Activated CD4-positive, CD25-positive, alpha-beta regulatory T cell (primary cell): ENCODE measurements at places on chromosomes 5 and 9.

DNA sequence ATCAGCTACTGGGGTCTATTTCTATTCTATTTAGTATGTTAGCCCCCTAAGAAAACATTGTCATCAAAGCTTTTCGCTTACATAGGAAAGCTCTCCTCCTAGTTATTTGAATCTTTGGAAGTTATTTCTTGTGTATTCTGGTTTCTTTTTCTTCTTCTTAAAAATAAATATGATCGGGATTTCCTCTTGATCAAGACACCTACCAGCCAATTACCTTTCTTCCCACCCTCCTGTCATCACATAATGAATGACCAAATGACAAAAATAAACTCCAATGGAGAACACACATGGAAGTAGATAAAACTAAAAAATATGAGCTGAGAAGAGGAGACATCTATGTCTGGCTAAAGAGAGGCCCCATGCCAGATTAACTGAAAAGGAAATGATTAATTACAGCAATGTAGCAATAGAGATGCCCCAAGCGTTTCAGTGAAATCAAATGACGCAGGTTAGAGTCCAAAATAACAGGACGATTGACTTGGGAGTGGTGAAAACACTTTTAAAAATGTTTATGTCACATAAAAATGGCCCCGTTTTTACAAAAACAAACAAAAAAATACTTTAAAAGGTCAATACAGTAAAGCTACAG, 59.5 kb upstream of the PCSK1 start:
- DNase-seq = no peak

DNA sequence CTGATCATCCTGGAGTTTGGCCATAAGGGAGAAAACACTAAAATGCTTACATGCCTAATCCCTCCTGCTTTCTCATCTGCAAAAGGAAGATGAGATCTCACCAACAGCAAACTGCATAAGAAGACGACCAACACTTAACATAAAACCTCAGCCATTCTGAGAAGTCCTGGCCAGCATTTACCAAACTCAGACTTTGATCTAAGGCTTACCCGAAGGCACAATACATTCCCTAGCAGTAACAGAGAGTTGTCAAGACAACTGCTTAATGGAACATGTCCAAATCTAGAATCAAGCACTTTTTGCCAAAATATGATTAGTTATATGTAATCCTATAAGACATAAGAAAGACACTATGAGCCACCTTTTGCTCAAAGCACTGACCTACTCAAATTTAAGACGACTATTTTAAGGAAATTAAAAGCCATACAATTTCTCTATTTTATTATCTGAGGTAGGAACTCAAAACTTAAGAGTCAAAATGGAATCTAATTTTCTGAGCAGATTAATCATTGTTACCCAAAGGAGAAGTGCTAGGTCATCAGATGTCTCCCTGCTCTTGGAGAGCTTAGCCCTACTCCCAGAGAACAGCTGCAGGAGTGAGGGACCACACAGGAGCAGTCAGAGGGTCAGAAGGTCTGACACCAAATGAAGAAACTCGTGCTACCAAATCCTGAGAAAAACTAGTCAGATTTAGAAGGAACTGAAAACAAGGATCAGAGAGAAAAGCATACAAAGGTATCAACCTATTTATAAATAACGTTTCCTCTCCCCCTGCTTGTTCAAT, 39.3 kb downstream of the EPB41L4A start:
- no peak for DNase-seq

- DNase-seq = no peak
Measured at GRCh38 chr9:94126844-94127243, 42.6 kb downstream of the PTPDC1 start.

GRCh38 chr5:60836131-60836530, 7.9 kb downstream of the ELOVL7 start:
- no peak for DNase-seq

DNA sequence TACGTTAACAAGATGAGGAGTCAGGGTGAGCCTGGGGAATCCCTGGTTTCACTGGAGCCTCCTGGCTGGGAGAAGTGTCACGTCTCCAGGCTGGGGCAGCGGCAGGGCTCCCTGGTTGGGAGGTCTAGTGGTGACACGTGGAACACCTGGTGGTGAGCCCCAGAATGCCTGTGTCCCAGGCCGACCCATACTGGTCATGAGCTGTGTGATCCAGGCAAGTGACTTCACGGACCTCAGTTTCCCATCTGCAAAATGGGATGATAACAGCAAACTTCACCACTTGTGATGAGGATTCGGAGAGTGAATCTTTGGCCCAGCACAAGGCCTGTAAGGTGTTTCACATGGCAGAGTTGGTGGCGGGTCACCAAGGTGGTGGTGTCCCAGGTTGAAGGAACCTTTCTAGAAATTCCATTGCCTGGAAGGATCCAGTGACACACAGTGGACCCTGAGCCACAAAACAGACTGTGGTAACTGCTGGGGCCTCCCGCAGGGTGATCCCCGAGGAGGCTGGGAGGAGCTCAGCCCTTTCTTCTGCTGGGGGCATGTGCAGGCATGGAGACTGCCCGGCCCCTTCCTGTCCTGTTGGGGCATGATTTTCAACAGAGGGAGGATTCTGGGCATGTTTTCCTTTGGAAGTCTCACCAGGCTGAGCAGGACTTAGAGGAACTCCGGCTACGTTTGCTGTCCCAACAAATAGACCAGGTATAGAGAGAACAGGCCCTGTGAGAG, 153.9 kb upstream of the IER5L start:
- DNase-seq = no peak

GRCh38 chr5:2023196-2023595, 140.5 kb upstream of the IRX4 start:
- no peak for DNase-seq

- DNase-seq = no peak
Measured at GRCh38 chr5:15538516-15538915, 38.5 kb downstream of the FBXL7 start.
